Activated T-cell treated with anti-CD3 and anti-CD28 coated beads for 4 hours (primary cell): ENCODE measurements at places on chromosomes 7 and 10.

GRCh38 chr10:117563780-117564179, 21.2 kb downstream of the EMX2 start:
- DNase-seq: no peak

- no peak for DNase-seq
These were observed 720.5 kb downstream of the GRID1 start for GRCh38 chr10:85645926-85646711.

- no peak for DNase-seq
These were observed 201 bp downstream of the MLLT10 start for GRCh38 chr10:21534280-21534586.

DNA sequence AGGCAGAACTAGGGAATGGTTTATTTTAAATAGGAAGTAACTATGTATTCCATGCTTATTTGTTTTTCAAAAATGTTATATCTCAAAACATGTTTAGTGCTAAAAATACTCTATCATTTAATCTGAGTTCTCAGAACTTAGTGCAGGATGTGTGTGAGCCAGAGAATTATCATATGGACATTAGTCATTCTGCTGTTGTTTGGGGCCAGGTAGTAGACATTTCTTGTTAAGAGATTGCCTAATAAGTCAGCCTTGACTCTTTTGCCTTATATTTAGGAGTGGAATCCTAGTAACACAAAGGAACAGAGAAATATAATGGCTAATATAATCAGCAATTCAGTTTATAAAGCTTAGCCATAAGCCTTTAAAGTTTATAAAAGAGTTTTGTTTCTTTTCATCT, 149.8 kb downstream of the CCSER2 start:
- DNase-seq: no peak

DNA sequence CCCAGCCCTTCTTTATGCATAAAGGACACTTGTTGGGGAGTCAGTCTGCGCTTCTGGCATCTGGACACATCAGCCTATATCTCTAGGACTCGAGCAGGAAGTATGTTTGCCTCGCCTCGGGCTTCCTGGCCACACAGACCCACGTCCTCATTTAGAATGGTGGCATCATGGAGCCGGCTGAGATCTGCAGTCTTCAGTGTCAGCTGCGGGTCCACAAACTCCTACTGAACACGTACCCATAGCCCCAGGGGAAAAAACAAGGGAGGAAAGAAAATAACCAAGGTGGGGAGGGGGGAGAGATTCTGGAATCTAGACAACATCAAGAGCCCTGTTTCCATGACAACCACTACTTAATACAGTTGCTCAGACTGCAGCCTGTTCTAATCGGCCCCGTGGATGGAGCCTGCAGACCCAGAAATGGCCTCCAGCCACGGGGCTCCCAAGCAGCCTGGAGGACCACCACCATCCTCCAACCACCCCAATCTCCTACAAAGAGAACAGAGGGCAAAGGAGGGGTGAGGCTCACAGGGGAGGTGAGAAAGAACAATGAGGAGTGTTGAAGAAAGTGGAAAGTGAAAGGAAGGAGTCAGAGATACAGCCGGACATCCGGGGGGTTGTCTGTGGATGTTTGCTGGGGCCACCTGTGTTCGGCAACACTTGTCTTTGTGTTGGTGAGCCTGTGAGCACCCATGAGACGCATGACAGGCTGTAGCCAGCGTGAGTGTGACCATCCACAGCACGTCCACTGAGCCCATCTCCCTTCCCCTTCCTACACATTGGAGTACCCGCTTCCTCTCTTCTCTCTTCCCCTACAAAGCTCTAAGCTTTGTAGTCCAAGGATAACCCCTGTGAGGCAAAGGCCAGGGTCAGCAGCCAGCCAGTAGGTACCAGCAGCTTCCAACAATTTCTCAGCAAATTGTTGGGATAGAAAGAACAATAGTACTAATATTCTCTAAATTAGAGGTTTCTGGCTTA, 141.0 kb downstream of the PLXNA4 start:
- no peak for DNase-seq

GRCh38 chr10:70391654-70392053, 9.2 kb upstream of the LRRC20 start:
- no peak for DNase-seq

GRCh38 chr7:80070391-80070790, 64.2 kb upstream of the GNAI1 start:
- no peak for DNase-seq

- DNase-seq: no peak
These were observed 69.4 kb downstream of the FAM53B start for GRCh38 chr10:124674768-124675222.

- no peak for DNase-seq
These were observed 68.5 kb downstream of the CCDC71L start for GRCh38 chr7:106592282-106593027.

DNA sequence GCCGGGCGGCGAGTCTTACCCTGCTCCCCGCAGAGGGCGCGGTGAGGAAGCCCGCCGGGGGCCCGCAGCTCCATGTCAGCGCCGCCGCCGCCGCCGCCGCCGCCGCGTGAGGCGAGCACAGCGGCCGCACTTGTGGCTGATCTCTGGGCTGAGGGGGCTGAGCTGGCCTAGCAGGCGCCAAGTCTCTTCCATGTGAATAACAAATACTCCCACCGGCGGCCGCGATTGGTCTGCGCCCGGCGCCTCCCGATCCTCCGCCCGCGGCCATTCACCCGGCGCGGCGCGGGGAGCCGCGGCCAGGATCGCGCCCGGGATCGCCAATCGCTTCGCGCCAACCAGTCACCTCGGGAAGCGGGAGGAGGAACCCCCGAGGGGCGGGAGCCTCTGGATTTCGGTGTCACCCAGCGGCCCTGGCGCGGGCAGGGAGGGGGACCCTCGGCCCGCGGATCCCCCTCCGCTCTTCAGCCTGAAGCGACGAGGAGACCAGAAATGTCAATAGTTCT, at the start of gene GRM8:
TSS of gene GRM8 (minus strand) at position 164 of the 503 bp plus-strand sequence.
- no peak for DNase-seq

DNA sequence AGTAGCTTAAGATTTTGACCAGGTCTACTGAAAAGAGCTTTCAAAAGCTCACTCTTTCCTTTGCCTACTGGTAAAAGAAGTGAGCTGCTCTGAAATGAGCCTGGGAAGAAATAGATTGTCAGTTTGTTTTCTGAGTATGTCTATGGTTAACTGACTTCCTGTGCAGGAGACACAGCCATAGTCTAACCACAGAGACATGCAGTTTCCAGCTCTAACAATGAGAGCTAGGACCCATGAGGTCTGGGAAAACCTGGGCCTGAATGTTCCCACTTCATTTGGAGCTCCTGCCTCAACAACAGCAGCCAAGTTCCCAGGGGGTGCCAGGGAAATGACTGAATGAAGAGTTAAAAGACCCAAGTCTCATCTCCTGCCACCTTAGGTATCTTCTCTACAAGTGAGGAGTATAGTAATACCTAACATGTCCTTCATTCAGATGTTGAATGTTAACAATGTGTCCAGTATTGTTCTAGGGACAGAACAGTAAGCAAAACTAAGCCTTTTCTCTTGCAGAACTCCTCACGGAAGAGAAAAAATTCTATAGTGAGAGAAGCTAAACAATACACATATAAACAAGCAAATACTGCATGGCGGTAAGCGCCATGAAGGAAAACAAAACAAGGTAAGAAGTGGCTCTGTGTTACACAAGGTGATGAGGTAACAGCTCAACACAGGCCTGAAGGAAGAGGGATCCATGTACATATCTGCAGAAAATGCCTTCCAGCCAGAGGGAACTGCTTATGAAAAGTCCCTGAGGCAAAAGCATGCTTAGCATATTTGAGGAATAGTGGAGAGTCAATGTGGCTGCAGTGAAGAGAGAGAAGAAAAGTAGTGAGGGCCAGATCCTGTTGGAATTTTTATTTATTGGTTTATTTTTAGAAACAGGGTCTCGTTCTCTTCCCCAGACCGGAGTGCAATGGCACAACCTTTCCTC, 26.4 kb upstream of the ANKRD1 start:
- DNase-seq: no peak

DNA sequence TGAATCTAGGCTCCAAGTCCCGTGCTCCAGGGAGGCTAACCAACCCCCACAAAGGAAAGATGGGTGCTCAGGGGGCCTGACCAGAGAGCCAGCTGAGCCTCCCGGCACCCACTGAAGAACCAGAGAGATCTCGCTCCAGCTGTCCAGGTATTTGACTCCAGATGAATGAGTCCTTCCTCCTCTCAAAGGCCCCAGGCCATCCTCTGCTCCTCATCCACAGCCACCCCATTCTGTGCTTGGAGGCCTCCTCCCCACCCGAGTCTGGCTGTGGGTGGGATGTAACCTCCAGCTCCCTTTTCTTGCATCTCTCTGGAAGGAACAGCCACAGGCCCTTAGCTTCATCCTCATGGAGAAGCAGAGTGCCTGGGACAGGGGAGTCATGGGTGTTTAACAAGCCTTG, 44.6 kb downstream of the VSTM4 start:
- no peak for DNase-seq

- no peak for DNase-seq
These were observed 116.9 kb upstream of the ABI1 start for GRCh38 chr10:26977635-26978034.

- no peak for DNase-seq
These were observed 18.7 kb downstream of the SRRM3 start for GRCh38 chr7:76220185-76221057.

GRCh38 chr7:76049295-76049694, 1.4 kb downstream of the MDH2 start:
- DNase-seq: no peak

DNA sequence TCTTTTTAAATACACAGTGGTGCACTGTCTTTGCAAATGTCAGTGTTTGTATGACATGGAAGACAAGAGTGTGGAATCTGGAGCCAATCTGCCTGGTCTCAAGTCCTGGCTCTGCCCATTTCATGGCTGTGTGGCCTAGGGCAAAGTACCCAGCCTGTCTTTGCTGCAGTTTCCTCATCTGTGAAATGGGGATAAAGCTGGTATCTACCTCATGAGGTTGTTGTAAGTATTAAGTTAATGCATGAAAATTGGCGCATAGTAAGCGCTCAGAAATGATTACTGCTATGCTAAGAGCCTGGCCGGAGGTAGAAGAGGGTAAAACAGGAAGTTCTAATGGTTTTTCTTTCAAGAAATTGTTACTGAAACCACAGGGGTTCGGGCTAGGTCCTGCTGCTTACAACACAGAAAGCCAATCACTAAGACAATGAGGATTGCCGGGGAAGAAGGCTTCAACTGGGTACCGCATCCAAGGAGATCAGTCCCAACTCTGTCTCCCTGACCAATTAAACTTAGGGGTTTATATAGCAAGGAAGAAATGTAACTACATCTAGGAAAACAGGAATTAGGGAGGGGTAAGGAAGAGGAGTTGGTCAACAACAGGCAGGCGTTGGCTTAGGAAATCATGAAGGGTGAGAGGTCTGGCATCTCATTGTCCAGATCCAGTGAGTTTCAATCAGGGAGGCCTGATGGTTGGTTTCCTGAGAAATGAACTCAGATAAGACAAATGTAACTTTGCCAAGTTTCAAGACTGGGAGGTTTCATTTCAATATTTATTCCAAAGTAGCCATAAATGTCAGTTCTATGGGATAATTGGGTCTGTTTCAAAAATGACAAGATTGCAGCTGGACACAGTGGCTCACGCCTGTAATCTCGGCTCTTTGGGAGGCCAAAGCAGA, 57.0 kb downstream of the CHST3 start:
- no peak for DNase-seq

DNA sequence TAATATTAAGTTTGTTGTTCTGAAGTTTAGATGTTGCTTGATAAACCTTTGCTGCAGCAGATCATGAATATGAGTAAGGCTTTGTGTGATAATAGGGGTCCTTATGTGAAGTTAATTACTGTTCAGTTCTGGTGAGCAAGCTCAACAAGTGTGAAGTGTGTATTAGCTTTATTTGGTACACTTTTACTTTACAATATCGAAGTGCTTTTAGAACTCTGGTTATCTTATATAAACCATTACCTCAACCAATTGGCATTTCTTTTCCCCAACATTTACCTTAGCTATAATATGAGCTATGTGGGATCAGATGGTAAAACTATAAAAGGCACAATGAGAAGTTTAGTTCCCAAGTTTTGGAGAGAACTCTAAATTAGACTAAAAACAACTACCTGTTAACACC, 127.6 kb downstream of the LCOR start:
- DNase-seq: no peak

- DNase-seq: peak; percentile 40
These were observed 208.3 kb downstream of the CELF2 start for GRCh38 chr10:11225935-11226334.
